ENCODE measurements at places on chromosomes 2 and 18.

DNA sequence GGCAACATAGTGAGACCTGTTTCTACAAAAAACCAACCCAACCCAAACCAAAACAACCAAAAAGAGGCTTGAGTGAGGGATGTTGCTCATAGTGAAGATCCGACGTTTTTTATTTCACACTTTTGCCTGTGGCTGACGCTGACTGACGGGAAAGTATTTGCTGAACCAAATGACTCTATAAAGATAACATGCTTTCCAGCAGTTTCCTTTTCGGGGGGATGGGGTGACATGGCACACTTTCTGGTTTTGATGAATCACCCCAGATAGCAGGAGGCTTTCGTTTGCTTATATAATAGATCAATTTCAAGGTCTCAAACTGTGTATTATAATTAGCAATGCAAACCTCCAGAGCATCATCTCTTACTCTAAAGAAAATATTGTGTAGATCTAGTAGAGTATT, 150.8 kb downstream of the AQP4 start:
- no peak for DNase-seq

DNA sequence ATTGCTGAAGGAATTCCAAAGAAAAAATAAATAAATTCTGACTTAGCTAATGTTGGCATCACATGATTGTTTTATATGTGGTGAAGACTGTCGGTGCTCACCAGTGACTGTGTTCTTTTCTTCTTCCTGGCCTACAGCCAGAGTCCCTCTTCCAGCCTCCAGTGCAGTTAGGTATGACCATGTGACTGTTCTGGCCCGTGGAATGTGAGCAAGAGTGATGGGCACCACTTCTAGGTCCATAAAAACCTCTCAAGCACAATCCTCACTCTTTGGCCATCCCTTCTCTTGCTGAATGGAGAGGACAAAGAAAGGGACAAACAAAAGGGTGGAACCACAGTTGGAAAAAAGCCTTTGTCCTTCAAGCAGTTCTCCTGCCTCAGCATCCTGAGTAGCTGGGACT, 39.0 kb upstream of the BMPR2 start:
- no peak for DNase-seq

DNA sequence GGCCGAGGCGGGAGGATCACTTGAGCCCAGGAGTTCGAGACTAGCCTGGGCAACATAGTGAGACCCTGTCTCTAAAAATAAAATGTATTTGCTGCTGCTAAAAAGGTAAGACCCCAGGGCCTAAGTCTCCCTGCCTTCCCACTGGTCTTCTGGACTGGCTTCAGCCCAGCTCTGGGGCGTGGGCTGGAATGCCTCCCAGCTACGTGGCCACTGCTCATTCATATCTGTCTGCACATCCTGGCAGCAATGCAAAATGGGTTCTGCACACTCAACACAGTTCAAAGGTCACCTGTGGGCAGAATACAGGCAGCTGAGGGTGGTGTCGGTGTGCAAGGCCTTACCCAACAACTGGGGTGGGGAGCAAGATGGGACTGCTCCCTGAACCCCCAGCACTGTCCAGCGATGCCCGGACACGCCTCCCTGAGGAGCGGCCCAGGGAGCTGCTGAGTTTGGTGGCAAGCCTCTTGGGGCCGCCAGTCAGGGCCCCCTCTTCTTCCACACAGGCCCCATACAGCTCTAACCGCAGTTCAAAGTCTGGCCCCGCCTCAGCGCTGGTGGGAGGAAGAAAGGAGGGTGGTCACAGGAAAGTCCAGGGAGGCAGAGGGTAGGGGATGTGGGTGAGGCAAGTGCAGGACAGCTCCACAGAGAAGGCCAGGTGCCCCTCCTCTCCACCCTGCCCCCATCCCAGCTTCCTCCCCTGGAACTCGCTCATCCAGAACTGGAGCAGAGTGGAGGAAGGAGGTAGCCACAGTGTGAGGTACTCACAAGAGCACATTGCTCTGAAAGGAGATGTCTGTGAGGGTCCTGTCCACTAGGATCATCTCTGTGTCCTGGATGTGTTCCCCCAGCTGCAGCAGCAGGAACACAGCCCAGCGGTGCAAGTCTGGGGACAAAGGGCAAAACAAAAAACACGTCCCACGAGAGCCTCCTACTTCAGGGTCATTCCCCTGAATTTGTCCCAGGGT, 8.2 kb downstream of the WDR54 start:
- DNase-seq = peak; percentile 67

GRCh38 chr2:8196316-8196715, 485.5 kb upstream of the ID2 start:
- no peak for DNase-seq

- no peak for DNase-seq
These were observed 67.4 kb downstream of the MEP1B start for GRCh38 chr18:32257084-32257785.

- DNase-seq = peak; percentile 89
These were observed 384.0 kb downstream of the NBAS start for GRCh38 chr2:15177103-15177502.

- DNase-seq = no peak
These were observed 987 bp upstream of the DLX1 start for GRCh38 chr2:172084395-172084644.

GRCh38 chr2:90069290-90069894, 1377.9 kb downstream of the RPIA start:
- DNase-seq = no peak

DNA sequence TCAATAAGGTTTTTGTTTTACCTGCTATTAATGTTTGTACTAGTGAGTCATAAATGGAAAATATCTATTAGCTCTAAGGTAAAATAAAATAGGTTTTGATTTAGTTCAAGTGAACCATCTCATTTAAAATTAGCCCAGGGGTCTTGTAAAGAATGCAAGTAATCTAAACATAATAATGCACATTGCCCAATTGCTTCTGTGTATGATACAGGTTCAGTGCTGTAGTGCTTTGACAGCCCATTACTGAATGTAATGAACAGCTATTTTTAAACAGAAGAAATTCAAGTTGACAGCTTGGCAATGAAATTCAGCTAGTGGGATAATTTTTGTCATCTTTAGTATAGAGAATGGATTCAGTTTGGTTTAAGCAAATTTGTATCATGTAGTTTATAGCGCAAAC, 91.5 kb downstream of the CAMKMT start:
- DNase-seq = no peak

DNA sequence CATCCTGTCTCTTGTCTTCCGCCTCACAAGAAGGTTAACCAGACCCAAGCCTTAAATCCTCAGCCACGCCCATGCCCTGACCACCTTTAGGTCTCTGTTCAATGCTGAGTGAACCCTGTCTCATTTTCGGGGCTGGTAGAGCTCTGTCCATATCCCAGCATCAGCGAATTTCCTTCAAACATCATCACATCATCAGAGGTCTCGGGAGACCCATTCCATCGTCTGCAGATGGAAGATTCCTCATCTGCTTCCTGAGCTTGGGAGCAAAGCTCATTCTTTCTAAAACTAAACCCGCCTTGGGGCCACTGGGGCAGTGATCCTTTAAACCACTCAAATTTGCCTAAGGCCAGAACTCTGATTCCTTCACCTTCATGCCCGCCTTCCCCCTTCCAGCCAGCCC, 173.7 kb downstream of the TTC32 start:
- no peak for DNase-seq

DNA sequence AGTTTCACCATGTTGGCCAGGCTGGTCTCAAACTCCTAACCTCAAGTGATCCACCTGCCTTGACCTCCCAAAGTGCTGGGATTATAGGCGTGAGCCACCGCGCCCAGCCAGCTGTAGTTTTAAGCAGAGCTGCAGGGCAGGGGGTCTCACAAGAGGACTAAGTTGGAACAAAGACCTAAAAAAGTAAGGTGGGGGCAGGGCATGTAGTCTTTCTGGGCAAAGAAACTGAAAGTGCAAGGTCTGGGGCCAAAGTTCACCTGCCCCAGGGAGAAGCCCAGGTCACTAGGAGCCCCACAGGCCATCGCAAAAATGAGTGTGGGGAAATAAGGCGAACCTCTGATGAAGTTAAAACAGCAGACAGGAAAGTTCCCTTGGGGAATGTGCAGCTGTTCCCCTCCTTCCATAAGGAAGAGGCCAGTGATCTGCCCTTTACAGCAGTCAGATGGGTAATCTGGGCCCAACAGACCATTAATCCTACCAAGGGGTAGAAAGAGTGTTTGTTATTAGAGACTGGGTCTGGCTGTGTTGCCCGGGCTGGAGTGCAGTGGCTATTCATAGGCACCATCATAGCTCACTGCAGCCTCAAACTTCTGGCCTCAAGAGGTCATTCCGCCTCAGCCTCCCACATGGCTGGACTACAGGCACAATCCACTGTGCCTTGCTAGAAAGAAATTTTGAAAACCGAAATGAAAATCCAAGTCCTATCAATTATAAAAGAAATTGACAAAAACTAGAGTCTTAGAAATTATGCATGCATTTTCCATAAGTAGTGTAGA, 2.8 kb downstream of the SCLY start:
- DNase-seq = no peak

DNA sequence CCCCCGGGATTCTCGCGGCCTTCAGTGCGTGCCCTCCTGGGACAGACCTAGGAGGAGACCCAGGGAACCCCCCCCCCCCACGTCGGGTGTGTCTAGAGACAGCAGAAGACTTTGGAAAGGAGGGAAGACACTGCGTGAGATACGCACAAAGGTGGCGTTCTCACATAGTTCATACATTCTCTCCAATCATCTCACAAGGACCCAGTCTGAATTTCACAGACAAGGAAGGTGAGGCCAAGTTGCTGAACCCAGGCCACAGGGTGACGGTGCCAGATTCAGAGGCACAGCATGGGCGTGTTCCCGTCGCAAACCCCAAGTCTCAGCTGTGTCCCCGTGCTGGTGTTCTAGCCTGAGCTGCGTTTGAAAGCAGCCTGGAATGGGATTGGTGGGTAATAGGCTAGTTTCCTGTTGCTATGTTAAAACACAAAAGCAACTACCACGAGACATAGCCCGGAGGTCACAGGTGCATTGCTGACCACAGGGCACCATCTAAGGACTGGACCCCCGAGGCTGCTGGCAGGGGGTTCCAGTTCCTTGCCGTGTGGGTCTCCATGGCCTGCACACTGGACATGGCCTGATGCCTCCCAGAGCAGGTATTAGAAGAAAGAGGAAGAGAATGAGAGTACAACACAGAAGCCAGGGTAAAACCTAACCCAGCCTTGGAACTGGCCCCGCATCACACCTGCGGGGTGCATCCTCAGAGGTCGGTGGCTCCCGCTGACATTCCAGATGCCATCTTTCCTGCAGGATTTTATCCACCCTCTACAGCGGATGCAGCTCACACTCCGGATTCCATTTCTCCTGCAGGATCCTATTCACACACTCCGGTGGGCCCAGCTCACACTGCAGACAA, 1.1 kb upstream of the PXDN start:
- DNase-seq = no peak

DNA sequence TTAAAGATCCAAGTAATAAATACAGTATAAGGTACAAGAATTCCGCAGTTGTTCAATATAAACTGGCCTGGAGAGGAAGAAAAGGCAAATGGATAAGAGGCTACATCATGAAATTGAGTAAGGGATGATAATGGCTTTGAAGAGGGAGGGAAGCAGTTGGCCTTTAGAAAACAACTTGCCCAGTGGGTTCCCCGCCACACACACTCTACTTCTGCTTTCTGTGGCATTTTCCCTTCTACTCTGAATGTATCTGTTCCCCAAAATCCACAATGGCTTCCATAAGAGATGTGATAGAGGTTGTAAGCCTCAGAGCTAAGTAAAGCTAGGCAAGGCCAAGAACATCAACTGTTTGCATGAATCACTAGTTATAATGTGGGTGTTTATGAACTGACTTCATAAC, 221.3 kb downstream of the MBD2 start:
- DNase-seq = no peak

DNA sequence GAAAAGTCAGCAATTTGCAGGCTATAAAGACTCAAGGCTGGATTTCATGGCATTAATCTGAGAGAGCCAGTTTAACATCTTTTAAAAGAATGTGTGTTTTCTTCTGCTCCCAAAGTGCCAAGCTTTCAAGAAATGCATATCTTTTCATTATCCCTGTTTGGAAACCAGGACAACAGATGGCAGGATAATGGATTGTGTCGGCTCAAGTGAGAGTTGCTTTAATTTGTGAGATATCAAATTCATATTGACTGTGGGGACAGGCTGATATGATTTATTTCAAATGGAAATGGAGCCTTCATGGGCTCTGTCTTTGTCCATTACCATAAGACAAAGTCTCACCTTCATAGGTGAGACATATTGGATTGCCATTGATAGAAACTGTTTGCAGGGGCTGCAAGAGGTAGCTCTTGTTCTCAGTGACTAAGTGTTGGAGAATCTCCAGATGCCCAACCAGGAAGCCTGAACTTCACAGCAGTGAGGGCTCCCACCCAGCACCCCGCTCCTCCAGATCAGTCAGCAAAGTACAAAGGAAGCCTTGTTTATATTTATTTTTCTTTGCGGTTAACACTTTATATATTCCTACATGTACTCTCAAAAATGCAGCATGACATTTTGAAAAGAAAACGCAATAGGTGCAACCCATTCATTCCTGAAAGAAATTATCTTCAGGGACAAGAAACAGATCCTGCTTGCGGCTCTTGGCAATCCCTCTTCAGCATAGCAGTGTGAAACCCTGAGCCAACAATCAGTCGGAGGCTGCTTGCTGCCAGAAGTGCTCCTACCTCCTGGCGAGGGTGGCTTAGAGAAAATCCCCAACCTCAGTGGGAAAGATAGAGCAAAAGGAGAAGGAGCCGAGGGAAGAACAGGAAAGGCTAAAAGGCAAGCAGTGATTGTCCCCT, 65.8 kb upstream of the ATL2 start:
- peak; percentile 91 for DNase-seq

DNA sequence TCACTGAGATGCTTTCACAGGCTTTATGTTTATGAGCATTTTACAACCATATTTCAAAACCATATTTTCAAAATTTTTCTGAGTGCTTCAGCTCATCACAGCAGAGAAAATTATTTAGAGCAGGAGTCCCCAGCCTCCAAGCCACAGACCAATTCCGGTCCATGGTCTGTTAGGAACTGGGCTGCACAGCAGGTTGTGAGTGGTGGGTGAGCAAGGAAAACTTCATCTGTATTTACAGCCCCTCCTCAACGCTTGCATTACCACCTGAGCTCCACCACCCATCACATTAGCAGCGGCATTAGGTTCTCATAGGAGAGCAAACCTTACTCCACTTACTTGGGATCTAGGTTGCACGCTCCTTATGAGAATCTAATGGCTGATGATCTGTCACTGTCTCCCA, 165.6 kb downstream of the SEPTIN10 start:
- DNase-seq = no peak

DNA sequence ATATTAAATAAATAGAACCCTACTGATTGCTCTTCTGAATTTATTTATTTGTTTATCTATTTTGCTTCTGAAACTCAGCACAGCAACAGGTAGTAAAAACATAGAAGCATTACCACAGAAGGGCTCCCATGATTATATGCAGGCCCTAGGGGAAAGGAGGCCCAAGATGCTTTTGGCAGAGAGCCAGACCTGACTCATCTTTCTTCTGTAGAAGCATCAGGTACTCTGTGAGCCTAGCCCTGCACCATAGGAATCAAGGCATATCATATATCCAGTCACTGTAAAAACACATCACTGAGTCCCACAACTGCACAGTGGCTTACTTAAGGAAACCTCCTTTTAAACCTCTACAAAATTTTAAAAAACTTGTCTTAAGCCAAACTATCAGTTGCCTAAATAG, 1.8 kb downstream of the SCN9A start:
- peak; percentile 69 for DNase-seq
